Neural crest cell (in vitro differentiated cells): ENCODE measurements at places on chromosomes 13 and 19. TPM values are rescaled to one million over a fixed set of nuclear protein-coding genes. Genes with fewer than 3 reads are reported as not detected.
A peak's percentile ranks its signal among the peaks of the same experiment; 100 is the strongest.

SMIM17 gene
- 0.89 and 1.3 TPM in 2 replicates for total RNA-seq

DNA sequence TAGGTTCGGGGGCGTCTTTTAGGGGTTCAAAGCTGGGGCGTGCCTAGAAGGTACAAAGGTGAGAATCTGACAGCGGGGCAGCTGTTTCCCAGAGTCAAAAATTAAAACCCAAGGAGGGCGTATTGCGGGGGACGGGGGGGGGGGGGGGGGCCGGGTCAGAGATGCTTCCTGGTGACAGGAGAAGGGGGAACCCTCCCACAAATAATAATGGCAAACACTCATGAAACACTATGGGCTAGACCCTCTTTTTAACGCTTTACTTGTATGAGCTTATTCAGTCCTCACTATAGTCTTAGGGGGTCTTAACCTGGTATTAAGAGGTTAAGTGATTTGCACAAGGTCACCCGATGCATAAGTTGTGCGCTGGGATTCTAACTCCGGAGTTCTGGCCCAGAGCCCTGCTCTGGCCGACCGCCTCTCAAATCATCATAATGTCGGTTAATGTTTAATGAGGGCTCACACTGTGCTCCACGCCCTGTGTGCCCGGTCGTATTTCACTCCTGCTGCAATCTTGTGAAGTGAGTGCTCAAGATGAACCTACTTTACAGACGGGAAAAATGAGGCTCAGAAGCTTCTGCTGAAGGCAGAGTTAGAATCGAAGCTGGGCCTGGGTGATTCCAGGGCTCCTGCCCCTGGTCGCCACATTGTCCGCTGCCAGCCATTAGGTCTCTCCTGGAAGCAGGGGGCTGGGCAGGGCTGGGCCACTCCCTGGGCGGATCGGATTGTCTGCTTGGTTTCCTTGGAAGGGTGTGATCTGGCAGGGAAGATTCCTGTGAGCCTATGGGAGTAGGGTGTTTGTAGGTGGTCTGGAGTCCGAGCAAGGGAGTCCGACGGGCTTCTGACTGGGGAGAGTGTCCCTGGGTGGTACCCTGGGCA, 964 bp downstream of the PAK4 start:
- H3K27me3 ChIP-seq = peaks cover 4% of the 10 kb centered on the region
- peak overlapping the region; percentile 93 for H3K4me3 ChIP-seq
- H3K4me1 ChIP-seq = peaks cover 50% of the 10 kb centered on the region
- no peaks in the 10 kb centered on the region for H3K36me3 ChIP-seq
- H3K27ac ChIP-seq = peak overlapping the region; percentile 80

- no peaks in the 10 kb centered on the region for H3K36me3 ChIP-seq
- peak overlapping the region; percentile 51 for H3K4me3 ChIP-seq
- peaks cover 30% of the 10 kb centered on the region for H3K4me1 ChIP-seq
- peaks cover 2% of the 10 kb centered on the region for H3K27me3 ChIP-seq
- peak; percentile 6 for DNase-seq
- no peak overlapping the region for H3K27ac ChIP-seq
Measured at GRCh38 chr13:25881971-25882451, 169.8 kb downstream of the SHISA2 start.

LMTK3 gene
- 3.1 and 3.3 TPM in 2 replicates for total RNA-seq

NLRP9 gene
- not detected in 2 replicates for total RNA-seq
